ENCODE measurements at places on chromosomes 7 and 10.

GRCh38 chr10:110861930-110862649, 9.6 kb upstream of the PDCD4 start:
- DNase-seq: no peak

DNA sequence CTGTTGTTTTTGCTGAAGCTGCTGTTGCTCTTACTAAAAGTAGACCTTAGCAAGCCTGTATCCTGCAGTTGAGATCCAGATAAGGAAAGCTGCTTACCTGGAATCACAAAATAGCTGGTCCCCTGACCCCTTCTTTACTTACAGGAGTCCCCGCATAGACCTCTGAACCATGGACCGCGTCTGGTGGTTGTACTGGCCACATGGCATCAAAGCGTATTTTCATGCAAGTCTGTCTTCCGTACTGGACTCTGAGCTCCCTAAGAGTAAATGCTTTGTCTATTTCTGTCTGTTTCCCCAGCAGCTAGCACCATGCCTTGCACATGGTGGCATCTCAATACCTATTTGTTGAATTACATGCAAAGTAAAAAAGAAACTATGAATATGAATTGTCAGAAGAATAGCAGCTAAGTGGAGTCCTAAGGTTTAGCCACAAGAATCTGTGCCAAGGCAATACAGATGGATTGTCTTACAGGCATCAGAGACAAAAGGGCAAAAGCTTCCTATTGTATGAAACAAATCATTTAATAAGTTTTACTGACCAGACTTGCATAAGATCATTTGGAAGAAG, 159.2 kb downstream of the PAXIP1 start:
- DNase-seq: no peak

DNA sequence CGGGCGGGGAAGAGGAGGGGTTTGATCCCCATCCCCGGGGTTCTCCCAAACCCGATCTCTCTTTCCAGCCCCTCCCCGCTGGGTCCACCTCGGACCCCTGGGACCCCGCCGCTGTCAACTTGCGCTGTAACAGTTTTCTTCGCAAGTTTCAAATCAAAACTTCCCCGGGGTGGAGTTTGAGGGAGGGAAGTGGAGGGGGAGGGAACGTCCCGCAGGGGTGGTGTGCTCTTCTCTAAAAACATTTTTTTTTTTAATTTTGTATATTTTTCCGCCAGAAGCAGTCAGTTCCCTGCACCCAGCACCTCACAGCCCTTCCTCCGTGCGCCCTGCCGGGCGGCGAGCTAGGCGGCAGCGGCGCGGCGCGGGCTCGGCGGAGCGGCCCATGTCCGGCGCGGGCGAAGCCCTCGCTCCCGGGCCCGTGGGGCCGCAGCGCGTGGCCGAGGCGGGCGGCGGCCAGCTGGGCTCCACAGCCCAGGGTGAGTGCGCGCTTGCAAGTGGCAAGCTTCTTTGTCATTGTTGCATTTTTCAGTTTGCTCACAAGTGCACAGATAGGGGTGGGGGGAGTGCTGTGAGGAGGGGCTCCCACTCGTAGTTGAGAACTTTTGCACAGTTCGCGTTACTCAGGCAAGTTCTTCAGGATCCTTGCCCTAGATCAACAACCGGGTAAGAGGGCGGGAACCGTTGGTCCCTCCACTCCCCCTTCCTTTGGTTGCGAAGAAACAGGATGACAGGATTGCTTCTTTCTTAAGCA, 933 bp downstream of the MDFIC start:
- peak; percentile 44 for DNase-seq

DNA sequence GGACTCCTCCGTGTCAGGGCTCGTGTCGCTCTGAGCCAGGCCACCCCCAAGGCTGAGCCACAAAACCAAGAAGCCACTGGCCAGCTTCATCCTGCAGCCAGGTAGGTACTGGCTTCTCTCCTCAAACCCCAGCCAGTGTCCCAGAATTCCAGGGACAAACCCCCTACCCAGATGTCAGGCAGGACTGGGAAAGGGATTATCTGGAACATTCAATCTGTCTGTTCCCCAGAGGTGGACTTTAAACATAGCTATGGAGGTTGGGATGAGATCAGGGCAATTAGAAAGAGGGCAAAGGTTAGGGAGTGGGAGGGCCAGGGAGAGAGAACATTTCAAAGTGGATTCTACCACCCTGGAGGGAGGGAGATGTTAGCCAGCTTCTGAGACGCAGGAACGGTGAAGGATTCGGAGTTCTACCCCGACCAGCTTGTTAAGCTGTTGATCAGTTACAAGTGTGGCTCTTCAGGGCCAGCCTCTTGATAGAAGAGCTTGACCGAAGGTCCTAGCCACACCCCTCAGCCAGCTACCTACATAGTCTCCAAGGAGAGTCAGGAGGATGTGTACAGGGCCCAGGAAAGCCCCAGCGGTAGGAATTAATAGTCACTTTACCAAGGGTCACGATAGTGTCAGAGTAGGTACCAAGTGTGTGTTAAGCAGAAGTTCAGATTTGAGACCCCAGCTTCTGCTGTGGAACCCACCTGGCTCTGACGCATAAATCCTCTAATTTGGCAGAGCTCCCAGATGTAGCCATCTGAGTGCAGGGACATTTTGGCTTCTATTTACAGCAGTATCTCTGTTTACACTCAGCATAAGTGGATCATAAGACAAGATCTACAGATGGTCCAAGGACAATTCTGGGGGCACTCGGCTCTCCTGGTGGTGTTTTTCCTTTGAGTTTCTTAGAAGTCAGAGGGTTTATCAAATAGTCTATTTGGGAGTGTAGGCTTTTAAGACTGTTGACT, at the start of gene PLA2G12B:
PLA2G12B (minus strand) TSS at position 211 of the 959 bp plus-strand sequence; CDS start at position 90, 121 bp downstream.
- DNase-seq: no peak

DNA sequence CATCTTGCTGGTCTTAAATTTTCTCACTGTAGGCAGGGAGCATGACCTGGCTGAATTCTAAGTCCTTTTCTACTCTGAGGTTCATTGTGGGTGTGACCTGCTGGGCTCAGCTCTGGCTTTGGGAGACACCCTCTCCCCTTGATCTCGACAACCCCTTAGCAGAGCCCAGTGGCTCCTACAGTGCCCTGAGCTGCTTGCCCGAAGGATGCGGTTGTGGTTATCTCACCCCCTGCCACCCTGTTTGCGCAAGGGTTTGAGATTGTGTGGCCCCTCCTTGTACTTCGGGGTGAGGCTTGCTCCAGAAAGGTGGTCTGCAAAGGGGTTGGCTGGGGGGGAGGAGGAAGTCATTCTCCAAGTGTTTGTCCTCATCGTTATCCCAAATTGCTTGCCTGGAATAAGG, 55.3 kb downstream of the TCF7L2 start:
- DNase-seq: no peak

DNA sequence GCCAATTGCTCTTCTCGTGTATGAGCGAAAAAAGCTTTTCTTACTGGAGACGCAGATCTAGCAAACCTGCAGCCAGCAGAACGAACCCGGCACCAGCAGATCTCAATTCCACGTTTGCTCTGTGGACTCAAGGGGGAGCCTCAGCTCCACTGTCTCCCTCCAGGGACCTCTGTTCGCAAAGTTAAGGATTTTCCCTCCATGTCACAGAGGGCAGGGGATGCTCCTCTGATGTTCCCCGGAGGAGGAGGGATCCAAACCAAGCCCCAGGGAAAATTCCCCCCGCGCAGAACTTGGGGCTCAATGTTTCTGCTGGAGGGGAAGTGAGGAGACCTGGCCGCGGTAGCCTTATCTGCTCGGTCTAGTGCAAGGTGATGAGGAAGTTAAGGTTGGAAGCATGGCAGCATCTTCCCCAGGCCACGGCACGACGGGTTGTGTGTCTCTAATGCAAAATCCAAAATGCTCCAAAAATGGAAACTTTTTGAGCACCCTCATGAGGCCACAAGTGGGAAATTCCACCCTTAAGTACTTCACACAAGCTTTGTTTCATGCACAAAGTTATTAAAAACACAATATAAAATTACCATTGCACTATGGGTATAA, 9.0 kb downstream of the IQCE start:
- DNase-seq: no peak

- no peak for DNase-seq
These were observed 215.5 kb downstream of the INHBA start for GRCh38 chr7:41487229-41487940.

GRCh38 chr7:92340016-92340415, 94.2 kb downstream of the ANKIB1 start:
- no peak for DNase-seq

DNA sequence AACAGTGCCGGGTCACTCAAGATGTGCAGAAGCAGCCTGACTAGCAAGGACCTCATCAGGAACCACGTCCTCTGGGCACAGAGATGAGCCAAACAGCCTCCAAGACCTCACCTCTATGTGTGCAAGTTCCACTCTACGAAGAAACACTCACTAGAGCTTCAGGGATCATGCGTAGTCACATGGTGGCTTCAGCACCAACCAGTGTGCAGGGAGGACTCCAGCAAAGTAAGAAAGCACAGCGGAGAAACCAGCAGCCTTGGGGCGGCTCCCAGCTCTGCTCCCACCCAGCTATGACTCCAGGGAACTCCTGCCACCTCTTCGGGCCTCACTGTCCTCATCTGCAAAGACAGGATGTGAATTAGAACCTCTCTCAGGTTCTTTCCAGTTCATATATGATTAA, 58.2 kb downstream of the SLIT1 start:
- DNase-seq: no peak

GRCh38 chr7:106216923-106217542, 67.8 kb downstream of the NAMPT start:
- no peak for DNase-seq

DNA sequence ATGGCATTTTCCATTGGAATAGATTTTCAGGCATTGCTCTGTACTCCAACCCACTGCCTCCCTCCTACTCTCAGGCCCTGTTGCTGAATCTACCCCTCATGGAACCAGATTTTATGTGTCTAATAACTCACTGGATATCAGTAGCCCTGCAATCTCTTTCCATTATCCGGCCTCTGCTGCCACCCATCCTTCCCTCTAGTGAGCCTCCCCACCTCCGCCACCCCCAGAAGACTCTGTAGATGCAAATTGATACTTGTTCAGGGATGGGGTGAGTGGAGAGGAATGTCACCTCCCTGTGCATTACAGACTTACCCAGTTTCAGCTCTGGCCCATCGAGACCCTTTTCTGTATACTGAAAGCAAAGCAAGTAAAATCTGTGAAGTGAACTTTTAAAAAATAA, 52.3 kb upstream of the PHYHIPL start:
- DNase-seq: no peak

DNA sequence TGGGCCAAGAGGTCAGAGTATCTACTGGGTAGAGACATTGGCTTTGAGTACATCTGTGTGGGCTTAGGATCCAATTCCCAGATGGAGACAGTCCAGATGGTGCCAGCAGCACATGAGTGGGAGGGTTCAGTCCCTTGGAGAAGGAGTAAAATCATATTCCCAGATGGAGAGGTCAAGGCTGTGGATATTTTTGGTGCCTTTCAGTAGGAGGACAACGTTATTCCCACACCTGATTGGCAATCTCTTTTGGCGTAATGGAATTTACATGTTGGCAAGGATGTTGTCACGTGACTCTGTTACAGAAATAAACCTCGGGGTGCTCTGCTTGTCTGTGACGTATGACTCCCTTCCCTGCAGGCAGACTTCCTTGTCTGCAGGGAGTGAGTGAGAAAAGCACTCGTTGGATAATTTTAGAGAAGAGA, 27.6 kb downstream of the NPS start:
- DNase-seq: no peak

GRCh38 chr10:13741438-13741837, 154.7 kb downstream of the PRPF18 start:
- no peak for DNase-seq

- DNase-seq: no peak
These were observed 27.7 kb upstream of the SORCS3 start for GRCh38 chr10:104613406-104613805.

GRCh38 chr7:31896925-31897324, 173.3 kb downstream of the PDE1C start:
- DNase-seq: no peak

GRCh38 chr10:77305650-77306632, 331.7 kb downstream of the KCNMA1 start:
- DNase-seq: no peak

- DNase-seq: no peak
These were observed 8.4 kb upstream of the SNX13 start for GRCh38 chr7:17948526-17949238.

DNA sequence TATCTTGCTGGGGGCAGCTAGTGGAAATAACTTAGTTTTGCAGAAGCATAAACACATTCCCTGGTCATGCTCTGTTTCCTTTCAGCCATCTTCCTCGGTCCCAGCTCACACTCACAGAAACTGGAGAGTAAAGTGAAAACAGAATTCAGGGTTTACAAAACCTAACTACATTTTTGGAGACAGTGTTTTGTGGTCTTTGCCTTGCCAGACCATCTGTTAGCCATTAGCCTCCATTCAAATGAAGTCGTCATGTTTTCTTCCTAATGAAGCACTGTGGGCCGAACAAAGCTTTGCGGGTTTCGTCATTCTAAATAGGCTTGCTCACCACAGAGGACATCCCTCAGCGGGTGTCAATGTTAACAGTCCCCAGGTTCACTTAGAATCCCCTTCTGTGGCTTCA, 214.6 kb upstream of the TMEM72 start:
- DNase-seq: no peak

DNA sequence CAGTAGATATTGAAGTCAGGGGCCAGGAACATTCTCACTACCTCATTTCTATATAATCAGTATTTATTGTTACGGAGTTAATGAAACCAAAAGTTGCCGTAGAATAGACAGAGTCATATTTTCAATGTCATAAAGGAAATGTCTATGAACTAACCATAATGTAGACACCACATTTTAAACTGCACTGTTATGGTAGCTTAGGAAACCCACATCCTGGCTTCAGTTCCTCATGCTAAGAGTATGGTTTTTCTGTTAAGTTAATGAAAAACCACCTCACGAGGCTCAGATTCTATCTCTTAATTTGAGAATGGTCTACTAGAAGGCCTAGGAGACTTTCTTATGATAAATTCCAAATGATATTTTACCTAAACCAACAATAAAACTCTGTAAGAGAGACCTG, 166.5 kb downstream of the TMEM26 start:
- no peak for DNase-seq

DNA sequence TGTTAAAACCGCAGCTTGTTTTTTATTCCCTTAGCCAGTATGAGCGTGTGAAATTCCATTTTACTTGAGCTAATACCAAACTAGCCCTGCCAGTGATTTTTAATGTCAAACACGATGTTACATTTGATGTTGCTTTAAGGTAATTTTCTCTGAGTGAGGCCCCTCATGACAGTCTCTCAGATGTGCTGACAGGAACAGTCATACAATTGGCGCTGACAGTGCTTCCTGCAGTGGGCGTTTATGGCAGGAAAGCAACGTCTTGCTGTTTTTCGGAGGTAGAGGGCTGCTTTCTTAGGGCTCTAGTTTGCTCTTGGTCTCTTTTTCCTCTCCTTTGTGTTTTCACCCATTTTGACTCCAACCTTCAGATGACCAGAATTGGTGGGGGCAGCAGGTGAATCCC, 19.3 kb downstream of the PON1 start:
- no peak for DNase-seq

All from stimulated activated CD4-positive, alpha-beta T cell treated with anti-CD3 and anti-CD28 coated beads, Interleukin-2, amount 100 ng/mL, for 4 hours (primary cell).